ENCODE measurements at places on chromosomes 7 and 10. TPM values are rescaled to one million over a fixed set of nuclear protein-coding genes. Genes with fewer than 3 reads are reported as not detected.

The SFMBT2 gene
- 10.4 TPM for total RNA-seq

The CTAGE4 gene
- 5.3 TPM for total RNA-seq

The SLC13A1 gene
- 10.6 TPM for total RNA-seq

The RNF32 gene
- total RNA-seq = 1.1 TPM

The EBLN1 gene
- total RNA-seq = not detected

The ACTL6B gene
- not detected for total RNA-seq
